ENCODE measurements at places on chromosomes 2 and 18. TPM values are rescaled to one million over a fixed set of nuclear protein-coding genes. Genes with fewer than 3 reads are reported as not detected.
A peak's percentile ranks its signal among the peaks of the same experiment; 100 is the strongest.

- DNase-seq: no peak
These were observed 15.6 kb upstream of the WDR75 start for GRCh38 chr2:189425676-189426075.

- no peak for DNase-seq
These were observed 133.4 kb downstream of the VAPA start for GRCh38 chr18:10047237-10047636.

- DNase-seq: no peak
These were observed 138.8 kb upstream of the CTAGE1 start for GRCh38 chr18:22556222-22557167.

GRCh38 chr2:228590681-228591080 lies 409.2 kb upstream of the SPHKAP start:
- DNase-seq: no peak

- no peak for DNase-seq
These were observed 113.6 kb downstream of the GCA start for GRCh38 chr2:162457490-162457889.

DNA sequence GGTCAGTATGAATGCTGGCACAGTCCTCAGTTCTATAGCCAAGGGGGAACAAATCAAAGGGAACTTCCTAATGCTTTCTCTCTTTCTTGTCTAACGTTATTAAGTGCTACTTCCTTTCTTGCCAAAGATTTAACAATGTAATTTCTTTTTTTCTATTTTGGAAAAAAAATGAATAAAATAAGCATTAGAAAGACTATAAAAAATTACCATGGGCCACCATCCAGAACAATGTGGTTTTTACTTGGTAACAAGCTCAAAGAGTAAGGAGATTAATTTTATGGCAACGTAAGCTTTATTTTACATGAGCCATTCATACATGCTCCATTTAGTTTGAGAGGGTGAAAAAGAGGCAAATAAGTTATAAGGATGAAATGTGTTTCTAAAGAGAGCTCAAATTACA lies 40.1 kb downstream of the SERPINE2 start:
- DNase-seq: no peak

GRCh38 chr18:44679056-44679913 lies 1.4 kb upstream of the SETBP1 start:
- DNase-seq: peak; percentile 75

GRCh38 chr18:24949908-24950307 lies 402.1 kb downstream of the ZNF521 start:
- no peak for DNase-seq

GRCh38 chr2:117785740-117786139 lies 28.8 kb upstream of the DDX18 start:
- DNase-seq: peak; percentile 58

DNA sequence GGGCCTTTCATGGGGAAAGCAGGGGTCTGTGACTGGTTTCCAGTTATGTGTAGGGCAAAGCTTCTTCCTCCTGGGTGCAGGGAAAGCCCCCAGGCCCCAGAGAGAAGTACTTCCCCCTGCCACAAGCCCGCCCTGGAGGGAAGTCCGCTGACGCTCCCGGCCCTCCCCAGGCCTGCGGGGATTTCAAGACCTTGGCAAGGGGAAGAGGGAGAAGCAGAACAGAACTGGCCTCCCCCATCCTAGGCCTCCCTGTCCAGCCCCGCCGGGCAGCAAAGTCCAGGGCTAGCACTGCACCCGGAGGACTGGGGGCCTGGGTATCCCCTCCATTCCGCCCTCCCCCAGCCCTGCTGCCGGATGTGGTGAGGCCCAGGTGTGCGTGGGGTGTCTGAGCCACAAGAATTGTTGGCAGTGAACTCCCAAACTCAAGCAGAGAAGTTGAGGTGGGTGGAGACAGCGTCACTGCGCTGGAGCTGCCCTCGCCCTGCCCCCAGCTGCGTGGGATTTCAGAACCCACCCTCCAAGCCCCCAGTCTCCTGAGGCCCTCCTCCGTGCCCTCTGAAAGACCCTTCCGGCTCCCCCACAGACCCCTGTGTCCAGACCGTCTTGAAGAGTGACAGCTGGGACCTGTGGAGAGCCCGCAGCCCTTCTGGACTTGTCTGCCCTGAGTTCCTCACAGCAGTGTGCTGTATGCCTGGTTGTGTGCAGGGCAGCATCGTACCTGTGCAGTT lies 1.1 kb upstream of the DUSP2 start:
- no peak for DNase-seq

DNA sequence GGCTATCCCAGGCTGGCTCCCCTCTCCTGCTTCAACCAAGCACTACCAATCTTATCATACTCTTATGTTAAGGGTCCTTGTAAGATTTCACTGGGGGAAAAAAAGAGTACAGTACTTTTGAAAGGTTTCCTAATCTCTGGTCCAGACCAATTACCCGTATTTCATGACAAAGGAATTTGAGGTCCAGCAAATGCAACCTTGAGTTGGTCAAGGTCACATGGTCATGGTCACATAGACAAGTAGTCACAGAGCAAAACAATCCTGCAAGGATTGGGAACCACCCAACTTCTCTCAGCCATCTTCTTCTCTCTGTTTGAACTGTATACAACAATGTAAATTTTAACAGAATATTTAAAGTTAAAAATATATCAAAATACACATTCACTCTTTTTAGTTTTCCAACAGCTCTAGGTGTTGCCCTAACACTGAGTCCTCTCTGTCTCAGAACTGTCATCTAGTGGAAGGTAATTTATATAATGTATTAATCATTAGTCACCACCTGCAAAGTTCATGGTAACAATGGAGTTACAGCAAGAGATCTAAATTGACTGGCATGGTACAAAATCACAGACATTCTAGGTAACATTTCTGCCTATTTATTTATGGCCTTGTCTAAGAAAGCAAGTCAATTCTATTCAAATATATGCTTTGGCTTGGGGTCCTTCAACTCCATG lies 21.5 kb downstream of the DTNB start:
- DNase-seq: no peak

DNA sequence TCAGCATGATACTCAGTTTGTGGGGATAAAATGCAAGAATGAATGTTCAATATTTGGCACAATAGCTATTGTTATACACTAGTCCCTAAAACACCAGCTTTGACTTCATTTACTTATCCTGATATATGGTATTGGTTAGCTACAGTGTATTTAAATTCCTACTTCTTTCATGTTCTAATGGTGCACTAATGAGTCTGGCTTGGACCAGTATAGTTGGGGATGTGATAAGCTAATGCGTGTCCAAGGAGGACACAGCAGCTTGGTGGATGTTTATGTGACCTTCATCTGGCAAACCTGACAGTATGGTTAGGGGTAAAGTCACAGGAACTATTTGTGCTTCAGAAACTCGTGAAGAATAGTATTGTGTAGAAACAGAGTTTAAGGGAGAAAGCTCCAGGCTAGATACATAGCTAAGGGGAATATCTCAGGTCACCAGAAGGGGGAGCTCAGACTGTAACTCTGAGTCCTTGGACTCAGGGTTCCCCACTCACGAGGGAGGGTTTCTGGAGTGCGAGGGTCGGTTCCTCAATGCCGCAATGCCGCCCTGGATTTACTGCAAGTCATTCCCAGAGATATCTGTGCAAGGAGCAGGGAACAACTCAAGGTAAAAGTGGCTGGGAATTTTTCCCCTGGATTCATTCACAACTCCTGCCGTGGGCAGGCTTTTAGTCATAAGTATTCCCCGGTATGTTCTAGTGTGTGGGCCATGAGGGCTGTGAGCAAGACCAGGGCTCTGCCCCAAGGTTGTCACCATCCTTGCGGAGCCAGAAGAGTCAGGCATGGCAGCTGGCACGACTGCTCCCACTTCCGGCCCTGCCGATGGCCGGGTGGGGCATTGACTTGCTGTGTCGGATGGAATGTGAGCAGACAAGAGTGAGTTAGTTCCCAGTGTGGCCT lies 14.5 kb downstream of the IL1R2 start:
- DNase-seq: peak; percentile 61

DNA sequence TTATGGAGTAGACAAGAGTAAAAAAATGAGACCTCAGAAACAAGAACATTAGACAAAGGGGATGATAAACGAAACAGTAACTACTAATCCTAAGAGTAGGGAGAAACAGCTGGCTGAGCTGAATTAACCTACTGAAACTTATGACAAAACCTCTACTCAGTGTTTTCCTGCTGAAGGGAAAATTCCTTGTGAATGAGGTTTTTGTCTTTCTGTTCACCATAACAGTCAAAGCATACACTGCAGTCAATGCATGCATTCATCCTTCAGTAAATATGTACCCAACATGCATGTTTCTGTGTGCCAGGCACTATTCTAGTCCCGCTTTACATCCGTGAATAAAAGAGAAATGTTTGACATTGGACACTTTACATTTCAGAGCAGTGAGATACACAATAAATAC lies 805.6 kb upstream of the KLHL29 start:
- no peak for DNase-seq

- DNase-seq: no peak
These were observed 276.4 kb downstream of the RPIA start for GRCh38 chr2:88967844-88968243.

DNA sequence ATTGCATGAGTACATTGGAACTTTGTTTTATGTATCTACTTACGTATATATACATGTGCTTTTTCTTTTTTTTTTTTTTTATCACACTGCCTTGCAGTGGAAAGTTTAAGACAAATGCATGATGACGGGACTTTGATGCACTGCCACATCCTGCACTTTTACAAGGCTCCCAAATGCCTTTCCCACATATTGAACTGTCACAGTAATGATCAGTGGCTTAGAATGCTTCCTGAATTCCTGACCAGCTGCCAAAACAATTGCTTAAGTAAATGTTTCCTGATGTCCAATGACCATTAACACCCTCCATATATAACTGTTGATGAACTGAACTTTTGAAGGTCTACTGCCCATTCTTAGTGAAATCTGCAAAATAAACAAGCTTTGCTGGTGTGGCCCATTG lies 60.2 kb downstream of the LYPD6B start:
- DNase-seq: no peak

DNA sequence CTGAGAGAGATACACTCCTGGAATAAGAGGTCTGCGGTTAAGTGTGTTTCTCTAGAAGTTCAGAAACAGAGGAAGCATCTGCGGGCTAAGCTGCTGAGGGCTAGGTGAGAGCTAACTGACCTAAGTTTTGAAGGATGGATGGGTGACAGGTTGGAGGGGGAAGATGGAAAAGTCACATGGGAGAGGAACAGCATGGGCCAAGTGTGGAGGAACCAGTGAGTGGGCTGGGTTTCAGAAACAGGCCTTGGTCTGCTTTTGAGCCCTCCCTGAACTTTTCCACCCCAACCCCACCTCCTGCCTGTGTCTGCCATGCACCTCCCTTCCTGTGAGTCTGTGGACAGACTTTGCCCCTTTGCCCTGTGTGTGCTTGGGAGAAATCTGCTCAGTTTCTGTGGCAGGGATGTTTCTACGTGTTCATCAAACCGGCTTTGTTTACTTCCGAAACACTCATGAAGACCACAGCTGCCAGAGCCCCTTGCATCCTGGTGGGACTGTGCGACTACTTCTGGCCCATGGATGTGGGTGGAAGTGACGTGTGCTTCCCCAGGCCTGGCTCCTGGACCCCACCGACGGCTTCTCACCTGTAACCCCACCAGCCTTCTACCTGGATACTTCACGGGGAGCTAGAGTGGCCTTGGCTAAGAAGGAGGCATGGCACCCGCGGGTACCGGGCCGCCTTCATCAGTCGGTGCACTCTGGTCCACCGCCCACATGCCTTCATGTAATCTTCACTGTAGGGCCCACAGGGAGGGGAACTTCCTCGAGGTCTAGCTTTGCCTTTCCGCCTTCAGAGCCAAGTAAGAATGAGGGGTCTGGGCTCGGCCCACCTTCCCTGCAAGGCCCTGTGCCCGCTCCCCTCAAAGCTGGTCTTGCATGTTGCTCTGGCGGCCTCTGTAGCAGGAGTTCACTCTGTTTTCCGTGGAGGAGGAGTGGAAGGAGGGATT lies 1.4 kb upstream of the HPCAL1 start:
- no peak for DNase-seq

GRCh38 chr2:207126724-207127308 lies 38.9 kb downstream of the KLF7 start:
- DNase-seq: no peak

DNA sequence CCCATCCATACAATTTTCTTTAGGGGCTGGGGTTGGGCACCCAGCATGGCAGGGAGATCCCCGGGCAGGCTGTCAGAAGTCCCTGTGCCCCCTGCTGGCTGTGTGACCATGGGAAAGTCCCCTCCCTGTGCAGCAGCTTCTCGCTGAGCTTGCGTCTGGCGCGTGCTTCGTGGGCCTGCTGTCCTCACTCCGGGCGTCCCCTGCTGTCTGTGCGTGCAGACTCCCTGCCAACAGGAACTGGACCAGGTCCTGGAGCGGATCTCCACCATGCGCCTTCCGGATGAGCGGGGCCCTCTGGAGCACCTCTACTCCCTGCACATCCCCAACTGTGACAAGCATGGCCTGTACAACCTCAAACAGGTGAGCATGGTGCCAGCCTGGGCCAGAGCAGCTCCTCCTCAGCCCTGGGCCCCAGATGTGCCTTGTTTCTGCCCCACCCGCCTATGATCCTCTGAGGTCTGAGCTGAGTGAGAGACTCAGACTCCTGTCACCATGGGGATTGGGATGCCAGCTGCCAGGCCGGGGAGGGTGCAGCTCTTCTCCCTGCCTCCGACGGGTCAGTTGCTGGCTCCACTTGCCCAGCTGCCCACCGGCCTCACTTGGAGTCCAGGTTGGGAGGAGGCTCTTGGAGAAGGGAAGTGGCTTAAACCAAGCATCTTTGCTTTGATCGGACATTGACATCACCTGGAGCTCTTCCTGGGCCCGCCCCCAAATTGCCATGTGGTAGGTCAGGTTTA lies 28.6 kb downstream of the IGFBP2 start:
- no peak for DNase-seq

- no peak for DNase-seq
These were observed 123.9 kb upstream of the B3GNT2 start for GRCh38 chr2:62071760-62072680.

NRP2 gene
- 7.4 TPM for total RNA-seq

TRABD2A gene
- 2.6 TPM for total RNA-seq

BOLA3 gene
- total RNA-seq: 194 TPM

STARD6 gene
- total RNA-seq: 0.57 TPM

BMP10 gene
- total RNA-seq: not detected

TMEM37 gene
- total RNA-seq: 1.4 TPM

ALKAL2 gene
- total RNA-seq: not detected

SLC9A4 gene
- not detected for total RNA-seq

TMEM131 gene
- 23.9 TPM for total RNA-seq

NFATC1 gene
- total RNA-seq: 1.5 TPM

HK2 gene
- total RNA-seq: 10.4 TPM

All from NCI-H460 (cell line).